ENCODE measurements at places on chromosomes 5 and 9.

GRCh38 chr9:133188006-133188842 lies 20.8 kb downstream of the OBP2B start:
- no peak for DNase-seq

GRCh38 chr5:38807570-38808483 lies 38.0 kb upstream of the OSMR start:
- DNase-seq, result peak; percentile 32

- no peak for DNase-seq
Measured at GRCh38 chr9:111274737-111275136, 55.3 kb downstream of the OR2K2 start.

DNA sequence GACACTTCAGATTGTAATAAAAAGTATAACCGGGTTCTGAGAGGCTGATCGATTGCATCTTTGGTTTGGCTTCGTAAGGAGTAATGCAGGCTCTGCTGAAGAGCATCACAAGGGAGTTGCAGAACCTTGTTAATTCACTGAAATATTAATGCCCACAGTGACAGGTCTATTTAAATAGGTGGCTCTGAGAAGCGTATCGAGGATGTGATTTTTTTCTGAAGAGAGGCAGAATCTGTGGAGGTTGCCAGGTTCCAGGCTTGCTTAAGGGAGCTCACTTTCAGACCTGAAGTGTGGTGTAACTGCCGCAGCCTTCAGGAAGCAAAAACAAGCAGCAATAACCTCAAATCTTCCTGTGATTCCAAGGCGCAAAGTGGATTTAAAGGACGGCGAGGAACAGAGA lies 80.3 kb downstream of the ANKRD33B start:
- no peak for DNase-seq

GRCh38 chr5:78433972-78434371 lies 73.6 kb downstream of the SCAMP1 start:
- no peak for DNase-seq

DNA sequence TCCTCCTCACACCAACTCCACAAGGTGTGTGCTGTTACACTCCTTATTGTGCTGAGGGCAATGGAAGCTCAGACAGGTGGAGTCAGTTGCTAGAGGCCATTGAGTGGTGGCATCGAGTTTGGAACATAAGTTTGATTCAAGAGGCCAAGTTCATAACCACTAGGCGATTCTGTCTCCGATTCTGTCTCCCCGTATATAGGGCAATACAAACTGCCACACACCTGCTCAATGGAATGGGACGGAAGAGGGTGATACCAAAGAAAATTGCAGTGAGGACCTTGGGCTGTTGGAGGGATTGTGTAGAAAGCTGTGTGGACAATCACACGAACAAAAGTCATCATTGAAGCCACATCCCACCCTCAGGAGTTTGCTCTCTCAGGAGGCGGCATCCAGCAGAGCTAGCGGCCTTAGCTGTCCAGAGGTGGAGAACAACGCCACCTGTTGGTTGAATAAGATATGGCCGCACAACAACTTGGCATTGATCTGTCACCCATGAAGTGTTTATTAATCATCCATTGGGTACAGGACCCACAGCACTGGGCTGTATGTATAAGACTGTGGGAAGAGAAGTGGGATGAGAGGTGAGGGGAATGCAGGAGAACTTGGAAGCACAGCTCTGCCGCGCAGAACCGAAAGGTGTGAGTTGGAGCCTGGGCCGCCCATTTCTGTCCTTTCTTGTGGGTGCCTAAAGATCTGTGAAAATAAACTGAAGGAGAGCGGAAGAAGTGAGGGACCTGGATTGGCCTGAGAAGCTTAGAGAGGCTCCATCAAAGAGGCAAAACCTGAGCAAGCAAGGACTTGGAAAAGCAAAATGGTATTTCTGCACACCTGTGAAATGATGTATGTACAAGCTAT lies 16.1 kb upstream of the NEUROG1 start:
- DNase-seq, result peak; percentile 67

DNA sequence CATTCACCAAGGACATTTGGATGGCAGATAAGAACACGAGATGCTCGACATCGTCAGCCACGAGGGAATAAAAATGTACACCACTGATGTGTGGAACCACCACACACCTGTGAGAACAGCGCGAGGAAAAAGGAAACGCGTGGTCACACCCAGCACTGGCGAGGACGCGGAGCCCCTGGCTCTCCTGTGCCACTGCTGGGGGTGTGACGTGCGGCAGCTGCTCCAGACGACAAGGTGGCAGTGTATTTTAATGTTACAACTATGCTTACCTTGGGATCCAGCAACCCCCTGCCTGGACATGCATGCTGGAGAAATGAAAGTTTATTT lies 13.6 kb upstream of the CEP72 start:
- no peak for DNase-seq

- no peak for DNase-seq
Measured at GRCh38 chr9:27665136-27665535, 91.9 kb upstream of the C9orf72 start.

DNA sequence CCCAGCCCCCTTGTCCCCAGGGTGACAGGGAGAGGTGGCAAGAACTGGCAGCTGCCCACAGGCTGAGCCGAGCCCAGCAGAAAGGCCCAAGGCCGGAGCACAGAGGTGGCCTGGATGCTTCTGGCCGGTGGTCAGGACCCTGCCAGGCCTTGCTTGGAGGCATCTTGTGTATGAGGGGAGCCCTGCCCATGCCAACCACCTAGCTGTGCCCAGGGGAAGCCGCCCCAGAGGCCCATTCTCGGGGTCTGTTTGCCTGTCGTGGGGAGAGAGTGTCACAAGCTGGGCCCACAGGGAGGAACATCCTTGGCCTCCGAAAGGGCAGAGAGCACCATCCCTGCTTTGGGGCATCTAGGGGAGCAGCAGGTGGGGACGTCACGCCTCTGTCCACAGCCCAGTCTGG lies 10.0 kb downstream of the NKD2 start:
- DNase-seq, result no peak

DNA sequence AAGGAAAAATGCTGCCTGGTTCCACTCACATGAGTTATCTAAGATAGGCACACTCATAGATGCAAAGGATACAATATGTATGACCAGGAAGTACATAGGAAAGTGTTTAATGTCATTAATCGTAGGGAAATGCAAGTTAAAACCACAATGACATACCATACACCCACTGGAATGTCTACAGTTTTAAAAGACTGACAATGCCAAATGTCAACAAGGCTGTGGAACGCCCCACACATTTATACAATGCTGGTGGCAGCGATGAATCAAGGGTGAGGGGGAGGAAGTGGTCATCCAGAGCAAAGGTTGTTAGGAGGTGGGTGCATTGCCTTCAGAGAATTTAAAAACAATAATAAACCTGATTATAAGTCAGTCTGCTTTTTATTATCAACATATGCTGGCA lies 437.8 kb downstream of the ARHGEF28 start:
- DNase-seq, result no peak

DNA sequence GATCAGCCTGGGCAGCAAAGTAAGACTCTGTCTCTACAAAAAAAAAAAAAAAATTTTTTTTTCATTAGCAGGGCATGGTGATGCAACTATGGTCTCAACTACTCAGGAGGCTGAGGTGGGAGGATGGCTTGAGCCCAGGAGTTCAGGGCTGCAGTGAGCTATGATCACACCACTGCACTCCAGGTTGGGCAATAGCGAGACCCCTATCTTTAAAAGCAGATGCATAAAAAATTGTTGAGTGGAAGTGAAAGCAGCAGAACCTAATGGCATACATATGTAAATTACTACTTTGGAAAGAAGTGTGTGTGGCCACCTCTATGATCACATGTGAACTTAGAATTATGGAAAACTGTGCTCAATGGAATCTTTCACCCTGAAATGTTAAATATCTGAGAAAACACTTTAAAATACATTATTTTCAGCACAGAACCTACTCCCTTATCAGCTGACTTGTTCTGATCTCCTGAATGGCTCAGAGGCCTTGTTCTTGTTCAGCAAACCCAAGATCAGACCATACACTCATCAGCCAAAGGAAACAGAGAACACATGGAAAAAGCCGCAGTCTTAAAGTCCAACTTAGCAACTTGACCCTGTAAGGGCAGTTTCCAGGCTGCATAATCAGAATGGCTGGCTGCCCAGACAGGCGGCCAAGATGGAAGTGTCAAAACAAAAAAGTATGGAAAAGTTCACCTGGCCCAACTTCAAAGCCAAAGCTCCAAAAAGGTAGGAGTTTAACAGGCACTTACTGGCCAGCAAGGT lies 56.5 kb downstream of the SIL1 start:
- no peak for DNase-seq

DNA sequence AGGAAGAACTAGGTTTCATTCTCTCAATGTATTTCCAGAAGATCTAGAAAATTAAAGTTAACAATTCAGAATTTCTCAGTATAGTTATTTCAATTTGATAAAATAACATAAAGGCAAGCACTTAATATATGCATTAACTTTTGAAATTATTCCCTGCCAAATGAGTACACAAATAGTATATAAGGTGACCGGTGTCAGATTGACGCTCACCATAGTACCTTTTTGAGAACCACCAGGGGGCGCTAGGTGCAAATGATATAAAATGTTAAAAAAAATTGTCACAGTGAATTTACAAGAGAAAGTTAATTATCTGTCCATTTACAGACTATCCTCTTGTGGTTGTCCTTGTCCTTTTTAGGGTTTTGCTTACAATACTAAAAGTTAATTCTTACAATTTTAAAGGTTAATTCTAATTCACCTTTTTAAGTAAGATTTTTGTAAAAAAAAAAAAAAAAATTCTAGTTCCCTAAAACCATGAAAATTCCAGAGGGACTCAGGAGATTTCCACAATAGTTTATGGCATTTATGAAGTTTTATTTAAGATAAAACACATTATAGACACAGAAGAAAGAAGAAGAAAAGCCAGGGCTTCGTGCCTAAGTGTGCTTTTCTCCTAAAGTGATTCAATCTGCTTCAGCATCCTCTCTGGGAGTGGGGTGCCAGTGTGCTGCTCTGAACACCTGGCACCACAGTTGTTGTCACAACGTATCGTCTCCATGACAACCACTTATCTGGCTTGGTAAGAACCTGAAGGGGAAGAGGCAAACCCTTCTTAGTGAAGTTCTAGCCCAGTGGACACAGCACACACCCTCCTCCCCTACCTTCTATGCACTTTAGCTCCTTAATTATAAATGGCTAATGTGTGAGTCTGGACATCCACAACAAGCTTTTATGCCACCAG lies 1.7 kb downstream of the ADAMTS16 start:
- DNase-seq, result peak; percentile 55

- no peak for DNase-seq
Measured at GRCh38 chr9:68964102-68964541, 49.8 kb downstream of the PRKACG start.

DNA sequence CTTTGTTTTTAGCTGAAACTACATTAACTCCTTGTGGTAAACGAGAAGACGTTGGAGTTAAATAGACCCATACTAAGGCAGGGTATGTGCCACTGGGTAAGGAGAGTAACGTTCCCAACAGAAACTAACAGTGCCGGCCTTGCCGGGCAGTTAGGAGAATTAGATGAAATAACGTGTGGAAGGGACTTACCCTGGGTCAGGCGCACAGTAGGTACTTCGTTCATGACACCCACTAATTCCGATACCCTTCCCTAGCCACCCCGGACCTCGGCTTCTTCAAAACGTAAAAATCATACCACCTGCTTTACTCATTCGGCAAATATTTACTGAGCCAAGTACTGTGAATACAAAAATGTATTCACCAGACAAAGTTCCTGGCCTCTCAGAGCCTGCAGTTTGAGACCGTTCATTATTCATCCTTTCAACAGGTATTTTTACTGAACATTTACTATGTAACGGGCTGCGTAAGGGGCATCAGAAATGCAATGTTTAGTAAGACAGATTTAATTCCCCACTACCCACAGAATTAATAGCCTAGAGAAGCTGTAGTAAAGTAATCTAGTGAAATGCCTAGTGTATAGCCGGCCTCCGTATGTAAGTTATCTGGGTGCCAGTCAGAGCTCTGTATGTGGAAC lies 3.2 kb upstream of the SMIM23 start:
- no peak for DNase-seq

GRCh38 chr9:107690021-107690420 lies 200.5 kb upstream of the KLF4 start:
- DNase-seq, result no peak

- DNase-seq, result no peak
Measured at GRCh38 chr5:34586117-34586885, 69.8 kb upstream of the RAI14 start.

DNA sequence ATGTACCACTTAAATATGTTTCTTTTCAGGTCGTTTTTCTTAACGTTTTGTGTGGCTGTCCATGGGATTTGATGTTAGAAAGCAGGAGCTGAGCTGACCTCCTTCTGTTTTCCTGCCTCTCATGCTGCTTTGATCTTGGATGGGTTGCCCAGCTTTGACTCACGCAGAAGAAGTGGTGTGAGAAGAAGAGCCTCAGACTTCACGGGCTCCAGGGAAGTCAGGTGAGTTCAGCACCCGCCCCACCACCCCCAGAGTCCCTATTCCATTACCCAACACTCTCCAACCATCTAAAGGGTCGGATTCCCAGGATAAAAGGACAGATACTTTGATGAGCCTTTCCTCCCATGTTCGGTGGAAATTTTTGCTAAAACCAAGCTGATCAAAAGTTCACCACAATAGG lies 373.4 kb downstream of the IRX2 start:
- no peak for DNase-seq

DNA sequence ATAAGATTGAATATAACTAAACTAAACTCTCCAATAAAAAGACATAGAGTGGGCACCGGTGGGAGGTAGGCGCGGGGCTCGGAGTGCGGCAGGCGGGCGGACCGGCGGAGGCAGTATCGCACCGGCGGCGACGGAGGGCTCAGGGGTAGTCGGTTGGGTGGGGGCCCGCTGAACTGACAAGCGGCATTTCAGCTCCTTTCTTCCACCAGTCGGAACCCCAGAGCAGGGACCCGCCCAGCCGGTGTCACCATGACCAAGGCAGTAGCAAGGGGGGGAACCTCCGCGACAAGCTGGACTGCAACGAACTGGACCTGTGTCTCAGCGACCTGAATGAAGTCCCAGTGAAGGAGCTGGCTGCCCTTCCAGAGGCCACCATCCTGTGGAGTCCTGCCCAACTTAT lies 156.7 kb downstream of the HINT1 start:
- no peak for DNase-seq

GRCh38 chr5:134541736-134542376 lies 16.4 kb downstream of the JADE2 start:
- DNase-seq, result peak; percentile 66

- DNase-seq, result no peak
Measured at GRCh38 chr5:113202746-113203716, 226.4 kb downstream of the DCP2 start.

- peak; percentile 30 for DNase-seq
Measured at GRCh38 chr9:14909601-14909960, 647 bp downstream of the FREM1 start.

DNA sequence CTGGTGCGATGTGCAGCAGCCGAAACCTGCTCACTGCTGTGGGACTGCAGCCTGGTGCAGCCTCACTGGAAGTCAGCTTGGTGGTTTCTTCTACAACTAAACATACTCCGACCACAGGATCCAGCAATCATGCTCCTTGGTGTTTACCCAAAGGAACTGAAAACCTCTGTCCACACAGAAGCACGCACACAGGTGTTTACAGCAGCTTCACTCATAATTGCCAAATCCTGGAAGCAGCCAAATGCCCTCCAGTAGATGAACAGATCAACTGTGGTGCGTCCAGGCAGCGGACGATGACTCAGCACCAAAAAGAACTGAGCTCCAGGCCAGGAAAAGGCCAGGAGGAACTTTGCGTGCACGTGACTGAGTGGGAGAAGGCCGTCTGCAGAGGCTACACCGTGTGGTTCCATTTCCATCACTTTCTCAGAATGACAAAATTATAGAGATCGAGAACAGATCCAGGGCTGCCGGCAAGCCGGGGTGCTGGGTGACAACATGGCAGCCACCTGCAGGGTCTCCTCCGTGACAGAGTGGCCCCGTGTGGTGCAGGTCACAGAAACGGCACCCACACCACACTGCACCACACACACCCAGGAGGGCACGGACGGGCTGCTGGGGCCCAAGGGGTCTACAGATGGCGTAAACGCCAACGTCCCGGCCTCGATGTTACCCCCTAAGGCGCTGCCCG lies 23.1 kb upstream of the NSMF start:
- DNase-seq, result no peak
